CD8-positive, alpha-beta memory T cell (primary cell): ENCODE measurements at places on chromosomes 6 and 20.

DNA sequence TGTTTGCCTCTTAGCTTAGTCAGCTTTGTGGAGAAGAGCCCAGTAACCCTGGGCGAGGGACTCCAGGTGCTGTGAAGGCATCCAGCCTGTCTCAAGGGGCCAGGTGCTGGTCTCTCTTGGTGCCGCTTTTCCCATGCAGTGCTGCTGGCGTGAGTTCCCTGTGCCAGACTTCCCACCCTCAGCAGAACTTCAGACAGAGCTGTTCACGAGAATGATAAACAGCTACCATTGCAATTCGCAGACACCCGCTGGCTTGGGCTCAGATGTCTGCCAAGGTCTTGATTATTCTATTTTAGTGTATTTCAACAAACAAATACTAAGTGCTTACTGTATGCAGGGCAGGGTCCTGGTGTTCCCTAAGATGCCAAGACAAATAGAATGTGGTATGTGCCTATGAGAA, 57.7 kb downstream of the RNF217 start:
- no peaks in the 10 kb centered on the region for H3K4me1 ChIP-seq
- no peaks in the 10 kb centered on the region for H3K36me3 ChIP-seq
- no peak for DNase-seq
- no peak overlapping the region for H3K4me3 ChIP-seq

- H3K27ac ChIP-seq, result no peak overlapping the region
- no peak overlapping the region for H3K4me3 ChIP-seq
- no peaks in the 10 kb centered on the region for H3K36me3 ChIP-seq
- no peaks in the 10 kb centered on the region for H3K4me1 ChIP-seq
These were observed 64.9 kb upstream of the ZNF133 start for GRCh38 chr20:18223409-18223808.

DNA sequence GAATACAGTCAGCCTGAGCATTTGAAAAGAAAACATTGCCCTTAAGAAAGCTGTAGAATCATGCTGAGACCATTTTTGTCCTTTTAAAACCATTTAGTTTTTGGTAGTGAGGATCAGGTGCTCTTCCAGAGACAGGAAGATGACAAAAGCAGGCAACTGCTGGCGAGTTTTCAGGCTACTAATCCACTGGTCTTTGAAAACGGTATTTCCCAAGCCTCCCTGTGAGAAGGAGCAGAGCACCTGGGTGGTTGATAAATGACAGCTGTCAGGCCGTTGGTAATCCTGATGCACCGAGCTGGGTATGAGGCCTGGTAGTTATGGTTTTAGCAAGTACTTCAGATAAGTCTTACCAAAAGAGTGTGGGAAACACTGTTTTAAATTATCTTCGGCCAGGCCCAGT, 10.1 kb upstream of the SEC63 start:
- no peaks in the 10 kb centered on the region for H3K36me3 ChIP-seq
- H3K4me3 ChIP-seq, result no peak overlapping the region
- H3K4me1 ChIP-seq, result no peaks in the 10 kb centered on the region
- H3K27me3 ChIP-seq, result no peaks in the 10 kb centered on the region

GRCh38 chr20:57872816-57873409, 163.1 kb upstream of the PMEPA1 start:
- no peak overlapping the region for H3K4me3 ChIP-seq
- H3K36me3 ChIP-seq, result no peaks in the 10 kb centered on the region
- no peak for DNase-seq

DNA sequence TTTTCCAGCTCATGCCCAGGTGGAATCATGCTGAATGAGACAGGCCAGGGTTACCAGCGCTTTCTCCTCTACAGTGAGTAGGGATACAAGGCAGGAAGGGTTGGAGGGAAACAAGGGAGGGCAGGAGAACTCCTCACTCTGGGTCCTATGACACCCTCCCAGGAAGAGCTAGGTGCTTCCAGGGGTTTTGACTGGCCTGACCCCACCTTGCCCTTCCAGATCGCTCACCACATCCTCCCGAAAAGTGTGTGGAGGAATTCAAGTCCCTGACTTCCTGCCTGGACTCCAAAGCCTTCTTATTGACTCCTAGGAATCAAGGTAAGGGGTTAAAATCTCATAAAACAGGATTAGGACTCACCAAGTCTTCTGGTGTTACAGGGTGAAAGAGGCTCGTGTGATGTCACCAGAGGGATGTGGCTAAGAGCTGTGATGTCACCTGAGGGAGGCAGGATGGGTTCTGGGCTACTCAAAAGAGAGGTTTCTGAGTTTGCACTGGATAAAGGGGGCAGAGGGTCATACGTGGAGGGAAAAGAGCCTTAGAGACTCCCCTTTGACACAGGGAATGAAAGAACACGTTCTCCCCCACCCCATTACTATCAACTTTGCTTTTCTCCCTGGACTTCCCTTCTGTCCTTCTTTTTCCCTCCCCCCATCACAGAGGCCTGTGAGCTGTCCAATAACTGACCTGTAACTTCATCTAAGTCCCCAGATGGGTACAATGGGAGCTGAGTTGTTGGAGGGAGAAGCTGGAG, 1.9 kb downstream of the APOM start:
- no peak for DNase-seq
- H3K36me3 ChIP-seq, result peaks cover 12% of the 10 kb centered on the region
- peaks cover 44% of the 10 kb centered on the region for H3K4me1 ChIP-seq
